ENCODE measurements at places on chromosomes 16 and 17. TPM values are rescaled to one million over a fixed set of nuclear protein-coding genes. Genes with fewer than 3 reads are reported as not detected.
A peak's percentile ranks its signal among the peaks of the same experiment; 100 is the strongest.

ASPSCR1 gene
- 46.7 TPM for total RNA-seq

CLEC18B gene
- total RNA-seq = 1.6 TPM

CLEC10A gene
- 0.24 TPM for total RNA-seq

MT1M gene
- not detected for total RNA-seq

ARHGAP44 gene
- 11.6 TPM for total RNA-seq

DNA sequence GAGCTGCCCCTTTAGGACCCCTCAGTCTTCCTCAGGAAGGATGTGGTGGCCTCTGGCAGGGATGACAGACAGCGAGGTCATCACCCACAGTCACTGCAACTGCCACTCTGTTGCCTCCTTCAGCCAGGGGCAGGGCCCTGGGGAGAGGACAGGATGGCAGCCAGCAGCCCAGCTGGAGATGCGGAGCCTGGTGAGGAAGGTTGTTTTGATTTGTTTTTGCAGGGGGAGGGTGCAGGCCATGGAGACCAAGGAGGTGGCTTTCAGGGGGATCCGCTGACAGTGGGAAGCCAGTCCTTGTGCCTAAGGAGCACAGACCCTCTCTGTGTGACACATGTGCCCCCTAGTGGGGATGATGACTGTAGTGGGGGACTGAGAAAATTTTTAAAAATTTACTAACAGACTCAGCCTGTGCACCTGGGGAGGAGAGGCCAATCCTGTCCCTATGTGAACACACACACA lies 7.4 kb downstream of the PRCD start:
- no peak overlapping the region for H3K4me3 ChIP-seq
- H3K4me1 ChIP-seq = peaks cover 8% of the 10 kb centered on the region
- peak; percentile 78 for DNase-seq
- no peak overlapping the region for H3K27ac ChIP-seq
- no peaks in the 10 kb centered on the region for H3K27me3 ChIP-seq

DNA sequence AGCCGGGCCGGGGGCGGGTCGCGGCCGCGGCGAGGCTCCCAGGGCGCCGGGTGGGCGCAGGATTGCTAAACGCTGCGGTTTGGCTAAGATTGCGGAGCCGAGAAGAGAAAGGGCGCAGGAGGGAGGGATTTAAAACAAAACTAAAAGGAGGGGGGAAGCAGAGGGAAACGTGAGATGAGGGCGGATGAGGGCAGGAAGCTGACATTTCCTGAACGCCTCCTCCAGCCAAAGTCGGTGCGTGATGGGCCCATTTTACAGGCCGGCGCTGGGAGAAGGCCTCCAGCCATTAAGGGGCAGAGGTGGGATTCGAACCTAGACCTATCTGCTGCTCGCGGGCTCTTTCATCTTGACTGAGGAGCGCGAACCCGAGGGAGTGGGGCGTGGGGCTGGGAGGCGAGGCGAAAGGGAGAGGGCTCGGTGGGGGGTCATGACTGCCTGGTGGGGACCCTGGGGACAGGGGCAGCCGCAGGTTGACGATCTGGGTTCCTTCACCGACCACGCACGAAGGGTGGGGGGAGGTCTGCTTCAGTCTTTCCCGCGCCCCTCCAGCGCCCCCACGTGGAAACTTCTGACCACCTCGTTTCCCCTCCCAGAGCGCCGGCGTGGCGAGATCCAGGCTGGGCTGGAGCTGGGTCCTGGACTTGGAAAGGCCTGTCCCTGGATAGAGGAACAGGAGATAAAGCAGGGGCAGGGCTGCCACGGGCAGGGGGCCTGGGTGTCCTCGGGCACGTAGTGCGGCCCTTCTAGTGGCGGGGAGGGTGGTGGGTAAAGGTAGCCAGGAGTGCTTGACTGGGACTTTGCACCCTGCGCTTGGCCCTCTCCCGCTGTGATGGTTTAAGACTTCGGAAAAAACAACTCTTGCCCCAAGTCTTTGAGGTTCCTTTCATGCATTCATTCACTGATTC lies 3.8 kb upstream of the TAC4 start:
- peaks cover 15% of the 10 kb centered on the region for H3K4me1 ChIP-seq
- H3K4me3 ChIP-seq = peak overlapping the region; percentile 60
- H3K27ac ChIP-seq = no peak overlapping the region
- peaks cover 1% of the 10 kb centered on the region for H3K36me3 ChIP-seq

GRCh38 chr17:44988044-44988942 lies 20.2 kb upstream of the C1QL1 start:
- no peak for DNase-seq
- no peaks in the 10 kb centered on the region for H3K36me3 ChIP-seq

GRCh38 chr17:36049643-36050042 lies 14.4 kb upstream of the CCL18 start:
- no peak for DNase-seq
- no peaks in the 10 kb centered on the region for H3K36me3 ChIP-seq
- H3K4me3 ChIP-seq = no peak overlapping the region
- no peaks in the 10 kb centered on the region for H3K4me1 ChIP-seq

DNA sequence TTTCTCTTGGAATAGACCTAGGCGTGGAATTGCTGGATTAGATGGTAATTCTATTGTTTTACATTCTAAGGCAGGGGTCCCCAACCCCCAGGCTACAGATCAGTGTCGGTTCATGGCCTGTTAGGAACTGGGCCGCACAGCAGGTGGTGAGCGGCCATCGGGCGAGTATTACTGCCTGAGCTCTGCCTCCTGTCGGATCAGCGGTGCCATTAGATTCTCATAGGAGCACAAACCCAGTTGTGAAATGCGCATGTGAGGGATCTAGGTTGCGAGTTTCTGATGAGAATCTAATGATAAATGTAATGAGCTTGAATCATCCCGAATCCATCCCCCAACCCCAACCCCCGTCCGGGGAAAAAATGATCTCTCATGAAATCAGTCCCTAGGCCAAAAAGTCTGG lies 23.0 kb downstream of the NLRC5 start:
- H3K36me3 ChIP-seq = peaks cover 5% of the 10 kb centered on the region
- DNase-seq = no peak
- no peaks in the 10 kb centered on the region for H3K27me3 ChIP-seq
- H3K4me1 ChIP-seq = peaks cover 43% of the 10 kb centered on the region

DNA sequence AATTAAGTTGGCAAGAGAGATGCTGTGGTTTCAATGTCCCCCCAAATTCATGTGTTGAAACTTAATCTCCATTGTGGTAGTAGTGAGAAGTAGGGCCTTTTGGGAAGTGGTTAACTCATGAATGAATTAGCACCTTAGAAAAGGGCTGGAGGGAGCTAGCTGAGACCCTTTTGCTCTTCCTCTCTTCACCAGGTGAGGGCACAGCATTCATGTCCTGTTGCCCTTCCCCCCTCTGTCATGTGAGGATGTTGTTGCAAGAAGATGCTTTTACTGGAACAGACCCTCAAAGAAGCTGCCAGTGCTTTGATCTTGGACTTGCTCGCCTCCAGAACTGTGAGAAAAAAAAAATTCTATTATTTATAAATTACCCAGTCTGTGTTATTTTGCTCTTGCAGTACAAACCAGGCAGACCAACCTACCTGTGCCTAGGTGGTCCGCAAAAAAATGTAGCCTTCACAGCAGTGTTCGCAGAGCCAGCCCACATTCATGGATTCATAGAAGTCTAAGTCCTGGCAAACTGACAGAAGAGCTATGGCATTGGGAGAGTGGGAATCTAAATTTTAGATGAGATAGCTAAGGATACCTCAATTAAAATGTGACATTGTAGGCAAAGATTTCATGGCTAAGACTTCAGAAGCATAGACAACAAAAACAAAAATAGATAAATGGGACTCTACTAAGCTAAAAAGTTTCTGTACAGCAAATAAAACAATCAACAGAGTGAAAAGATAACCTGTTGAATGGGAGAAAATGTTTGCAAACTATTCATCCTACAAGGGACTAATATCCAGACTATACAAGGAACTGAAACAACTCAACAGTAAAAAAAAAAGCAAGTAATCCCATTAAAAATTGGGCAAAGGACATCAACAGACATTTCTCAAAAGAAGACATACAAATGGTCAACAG lies 32.0 kb upstream of the ABCA5 start:
- H3K4me3 ChIP-seq = no peak overlapping the region
- DNase-seq = peak; percentile 31
- no peaks in the 10 kb centered on the region for H3K27me3 ChIP-seq
- H3K36me3 ChIP-seq = no peaks in the 10 kb centered on the region
- no peaks in the 10 kb centered on the region for H3K4me1 ChIP-seq
- no peak overlapping the region for H3K27ac ChIP-seq

DNA sequence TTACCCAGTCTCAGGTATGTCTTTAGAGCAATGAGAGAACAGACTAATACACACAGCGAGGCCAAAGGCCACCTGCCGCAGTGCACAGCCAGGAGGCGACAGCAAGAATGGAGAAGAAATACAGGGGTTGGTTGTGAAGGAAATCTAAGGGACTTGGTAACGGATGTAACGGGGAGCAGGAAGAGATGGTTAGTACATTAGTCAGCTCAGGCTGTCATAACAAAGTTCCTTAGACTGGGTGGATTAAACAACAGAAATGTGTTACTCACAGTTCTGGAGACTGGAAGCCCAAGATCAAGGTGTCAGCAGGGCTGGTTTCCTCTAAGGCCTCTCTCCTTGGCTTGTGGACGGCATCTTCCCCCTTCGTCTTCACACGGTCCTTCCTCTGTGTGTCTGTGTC lies 47.1 kb downstream of the TVP23C start:
- peaks cover 7% of the 10 kb centered on the region for H3K36me3 ChIP-seq
- no peak overlapping the region for H3K4me3 ChIP-seq
- no peaks in the 10 kb centered on the region for H3K27me3 ChIP-seq
- no peak overlapping the region for H3K27ac ChIP-seq
- DNase-seq = no peak
- H3K4me1 ChIP-seq = no peaks in the 10 kb centered on the region
